Right ventricle myocardium inferior (tissue), 1 donor: ENCODE measurements at places on chromosomes 7 and 10.

DNA sequence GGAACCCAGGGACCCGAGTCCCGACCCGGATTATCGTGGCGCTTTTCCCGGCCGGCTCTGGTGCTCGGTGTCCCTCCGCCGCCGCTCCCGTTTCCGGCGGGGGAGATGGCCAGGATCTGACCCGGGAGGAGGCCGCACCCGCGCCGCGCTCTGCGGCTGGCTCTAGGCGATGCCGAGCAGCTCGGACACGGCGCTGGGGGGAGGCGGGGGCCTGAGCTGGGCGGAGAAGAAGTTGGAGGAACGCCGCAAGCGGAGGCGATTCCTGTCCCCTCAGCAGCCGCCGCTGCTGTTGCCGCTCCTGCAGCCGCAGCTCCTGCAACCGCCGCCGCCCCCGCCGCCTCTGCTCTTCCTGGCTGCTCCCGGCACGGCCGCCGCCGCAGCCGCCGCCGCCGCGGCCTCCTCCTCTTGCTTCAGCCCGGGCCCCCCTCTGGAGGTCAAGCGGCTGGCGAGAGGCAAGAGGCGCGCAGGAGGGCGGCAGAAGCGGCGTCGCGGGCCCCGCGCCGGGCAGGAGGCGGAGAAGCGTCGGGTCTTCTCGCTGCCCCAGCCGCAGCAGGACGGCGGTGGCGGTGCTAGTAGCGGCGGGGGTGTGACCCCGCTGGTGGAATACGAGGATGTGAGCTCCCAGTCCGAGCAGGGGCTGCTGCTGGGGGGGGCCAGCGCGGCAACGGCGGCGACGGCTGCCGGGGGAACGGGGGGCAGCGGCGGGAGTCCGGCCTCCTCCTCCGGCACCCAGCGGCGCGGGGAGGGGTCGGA, 593 bp downstream of the CDK13 start:
- peak; percentile 80 for DNase-seq

DNA sequence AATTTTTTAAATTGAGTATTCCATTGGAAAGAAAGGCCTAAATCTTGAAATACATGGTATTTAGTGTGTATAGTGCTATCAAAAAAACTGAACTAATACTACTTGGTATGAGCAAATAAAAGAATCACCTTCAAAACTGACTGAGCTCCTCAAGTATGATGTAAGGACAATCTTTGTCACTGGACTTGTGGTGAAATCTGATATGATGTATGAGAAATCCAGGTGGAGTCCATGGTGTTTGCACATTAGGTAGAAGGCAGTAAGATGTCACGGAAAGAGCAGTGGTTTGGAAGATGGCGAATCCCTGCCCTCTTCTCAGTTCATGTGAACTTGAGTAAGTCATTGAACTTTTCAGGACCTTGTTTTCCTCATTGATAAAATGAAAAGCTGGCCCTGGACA, 62.1 kb upstream of the COL1A2 start:
- DNase-seq, result no peak

DNA sequence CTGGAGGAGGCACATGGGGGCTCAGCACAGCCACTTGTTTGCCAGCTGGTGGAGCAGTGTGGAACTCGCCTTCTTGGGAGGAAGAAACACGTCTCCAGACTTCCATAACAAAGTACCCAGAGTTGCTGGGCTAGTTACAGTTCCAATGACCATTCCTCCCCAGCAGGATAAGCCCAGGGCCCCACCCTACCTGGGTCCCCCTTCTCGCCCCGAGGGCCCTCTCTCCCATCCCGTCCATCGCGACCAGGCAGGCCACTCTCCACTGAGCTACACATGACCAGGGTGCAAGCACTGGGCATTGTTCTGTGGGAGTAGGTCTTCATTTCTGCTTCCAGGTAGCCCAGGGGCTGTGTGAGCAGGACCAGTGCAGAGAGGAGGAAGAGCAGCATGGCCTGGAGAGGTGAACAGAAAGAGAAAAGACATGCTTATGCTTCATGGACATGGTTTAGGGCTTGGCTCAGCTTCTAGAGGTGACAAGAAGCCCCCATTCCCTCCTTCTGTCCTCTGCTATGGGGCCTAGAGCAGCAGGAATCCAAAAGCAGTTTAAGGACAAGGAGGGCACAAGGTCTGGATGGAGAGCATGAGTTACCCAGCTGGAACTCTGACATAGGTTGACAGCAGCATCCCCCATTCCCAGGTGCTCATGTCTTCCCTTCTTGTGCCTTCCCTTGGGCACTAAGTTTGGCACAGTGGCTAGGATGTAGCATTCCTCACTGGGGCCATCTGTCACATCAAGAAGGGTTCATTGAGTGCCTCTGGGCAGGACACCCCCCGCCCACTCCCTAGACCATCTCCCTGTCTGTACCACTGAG, 2.4 kb downstream of the SFTPD start:
- DNase-seq, result no peak

GRCh38 chr7:42790196-42790595, 121.7 kb downstream of the C7orf25 start:
- DNase-seq, result no peak

- no peak for DNase-seq
Measured at GRCh38 chr10:48448796-48449195, 142.3 kb downstream of the MAPK8 start.

DNA sequence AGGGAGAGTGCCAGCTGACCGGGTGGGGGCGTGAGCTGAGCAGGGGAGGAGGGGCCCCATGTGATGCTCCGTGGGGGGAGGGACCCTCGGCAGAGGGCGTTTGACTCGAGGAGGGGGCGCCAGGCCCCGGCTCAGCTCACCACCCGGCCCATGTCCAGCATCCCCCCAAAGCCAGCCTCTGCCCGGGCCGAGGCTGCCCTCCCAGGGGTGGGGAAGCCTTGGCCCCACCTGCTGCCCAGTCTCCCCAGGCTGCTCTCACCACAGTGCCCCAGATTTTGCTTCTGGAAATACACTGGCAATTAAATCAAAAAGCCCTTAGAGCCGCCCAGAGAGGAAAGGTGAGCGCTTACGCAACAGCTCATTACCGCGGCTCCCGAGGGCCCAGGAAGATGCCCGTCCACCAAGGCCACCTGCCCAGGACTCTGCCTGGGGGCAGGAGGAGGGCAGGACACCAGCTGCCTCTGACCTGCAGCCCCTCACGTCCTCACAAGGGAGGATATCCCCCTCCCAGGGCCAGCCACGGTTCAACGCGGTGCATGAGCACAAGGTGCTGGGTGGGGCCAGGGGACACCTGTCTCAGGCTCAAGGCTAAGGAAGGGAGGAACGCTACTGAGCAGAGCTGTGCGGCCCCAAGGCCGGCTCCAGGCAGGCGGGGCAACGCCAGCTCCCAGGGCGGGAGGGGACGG, 70.0 kb upstream of the INPP5A start:
- DNase-seq, result no peak

DNA sequence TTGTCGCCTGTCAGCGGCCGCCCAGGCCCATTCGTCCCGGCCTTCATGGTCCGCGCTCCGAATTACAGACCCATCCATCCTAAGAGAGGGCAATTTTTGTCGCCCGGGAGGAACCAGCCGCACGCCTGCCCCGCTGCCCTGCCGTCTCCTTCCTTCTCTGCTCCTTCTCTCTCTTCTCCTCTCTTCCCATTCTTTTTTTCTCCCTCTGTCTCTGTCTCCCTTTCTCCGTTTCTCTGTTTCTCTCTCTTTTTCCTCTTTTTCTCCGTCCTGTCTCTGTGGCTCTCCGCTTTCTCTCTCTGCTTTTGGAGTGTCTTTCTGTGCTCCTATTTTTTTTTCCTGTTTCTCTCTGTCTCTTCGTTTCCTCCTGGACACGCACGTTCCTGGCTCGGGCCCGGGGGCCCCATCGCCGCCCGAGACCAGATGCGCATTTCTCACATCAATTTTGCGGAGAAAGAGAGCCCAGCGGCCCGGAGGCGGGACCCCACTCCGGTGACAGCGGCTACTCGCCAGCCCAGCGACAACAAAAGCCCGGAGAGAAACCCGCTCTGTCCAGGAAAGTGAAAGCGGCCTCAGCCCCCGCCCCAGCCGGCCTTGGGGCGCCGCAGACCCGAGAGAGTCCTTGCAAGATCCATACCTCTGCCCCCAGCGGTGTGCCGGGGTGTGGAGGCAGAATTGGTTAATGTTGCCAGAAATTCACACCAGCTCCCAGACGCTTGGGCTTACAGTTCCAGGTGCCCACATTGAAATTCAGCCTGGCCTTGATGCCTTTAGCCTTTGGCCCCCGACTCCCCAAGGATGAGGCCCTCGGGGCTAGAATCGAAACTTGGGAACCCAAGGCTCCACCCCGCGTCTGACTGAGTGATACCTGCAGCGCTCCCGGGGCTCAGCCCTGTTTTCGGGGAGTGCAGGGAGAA, 4.1 kb downstream of the LBX1 start:
- no peak for DNase-seq

DNA sequence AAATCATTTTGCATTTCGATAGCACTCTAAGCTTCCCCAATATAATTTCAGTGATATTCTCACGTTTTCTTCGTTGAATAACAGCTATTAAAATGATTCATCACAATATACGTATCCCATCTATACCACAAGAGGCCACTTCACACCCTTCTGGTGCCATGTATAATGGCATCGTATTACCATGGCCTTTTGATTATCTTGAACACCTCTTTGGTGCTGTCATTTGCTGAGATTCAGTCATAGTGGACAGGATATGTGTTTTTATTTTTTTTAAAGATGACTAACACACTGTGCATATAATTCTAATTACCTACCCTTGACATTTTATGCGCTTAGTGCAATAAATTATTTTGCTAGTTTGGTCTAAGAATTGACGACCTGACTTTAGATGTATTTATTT, 6.7 kb upstream of the INSYN2A start:
- no peak for DNase-seq

GRCh38 chr7:96400001-96400400, 78.1 kb upstream of the SLC25A13 start:
- no peak for DNase-seq

DNA sequence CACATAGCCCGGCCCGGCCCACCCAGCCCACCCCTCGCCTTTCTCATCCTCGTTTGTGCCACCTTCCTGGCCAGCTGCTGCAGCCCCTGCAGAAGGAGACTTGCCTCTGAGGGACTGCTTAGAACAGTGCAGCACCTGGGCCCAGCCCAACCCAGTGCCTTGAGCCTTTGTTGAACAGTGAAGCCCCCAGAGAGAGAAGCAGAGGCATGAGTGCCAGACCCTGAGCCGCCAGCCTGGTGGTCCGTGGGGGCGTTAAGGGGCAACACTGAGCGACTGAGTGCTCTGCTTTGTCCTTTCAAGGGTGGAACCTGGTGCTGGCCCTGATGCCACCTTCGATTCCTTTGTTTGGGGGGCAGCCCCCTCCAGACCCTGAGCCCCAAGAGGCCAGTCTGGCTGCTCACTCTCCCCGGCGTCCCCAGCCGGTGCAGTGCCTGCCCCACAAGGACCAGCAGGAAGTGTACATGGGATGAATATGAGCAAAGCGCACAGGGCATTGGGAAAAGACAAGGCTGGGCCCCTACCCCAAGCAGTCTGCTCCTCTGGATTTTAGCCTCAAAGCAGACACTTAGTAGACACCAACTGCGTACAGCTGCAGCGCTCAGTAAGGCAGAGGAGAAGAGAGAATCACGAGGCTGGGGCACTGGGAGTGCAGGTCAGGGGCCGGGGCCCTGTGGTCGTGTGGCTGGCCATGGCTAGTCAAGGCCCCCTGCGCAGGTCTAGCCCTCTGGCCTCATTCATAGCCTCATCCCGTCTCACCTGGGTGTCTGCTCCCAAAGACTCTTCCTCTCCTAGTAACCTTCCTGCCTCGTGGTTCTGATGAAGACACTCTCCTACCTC, 95.9 kb downstream of the RGS10 start:
- DNase-seq, result no peak

GRCh38 chr7:122885583-122886356, 490 bp downstream of the CADPS2 start:
- DNase-seq, result peak; percentile 37

DNA sequence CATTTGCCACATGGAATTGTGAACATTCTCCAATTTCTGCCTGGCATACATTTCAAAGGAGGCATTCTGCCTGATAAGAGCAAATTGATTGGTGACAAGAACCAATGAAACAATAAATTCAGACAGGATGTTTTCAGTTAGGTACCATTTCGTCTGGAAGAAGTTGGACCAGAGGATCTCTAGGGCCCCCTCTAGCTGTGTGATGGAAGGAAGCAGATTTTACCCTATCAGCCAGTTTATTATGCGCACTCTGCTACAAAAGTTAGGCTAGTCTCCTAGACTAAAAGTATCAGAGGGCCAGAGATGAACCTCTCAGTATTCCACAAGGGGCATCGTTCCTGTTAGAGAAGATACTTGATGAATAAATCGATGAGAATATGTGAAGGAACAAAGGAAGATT, 118.0 kb downstream of the BUB3 start:
- no peak for DNase-seq

DNA sequence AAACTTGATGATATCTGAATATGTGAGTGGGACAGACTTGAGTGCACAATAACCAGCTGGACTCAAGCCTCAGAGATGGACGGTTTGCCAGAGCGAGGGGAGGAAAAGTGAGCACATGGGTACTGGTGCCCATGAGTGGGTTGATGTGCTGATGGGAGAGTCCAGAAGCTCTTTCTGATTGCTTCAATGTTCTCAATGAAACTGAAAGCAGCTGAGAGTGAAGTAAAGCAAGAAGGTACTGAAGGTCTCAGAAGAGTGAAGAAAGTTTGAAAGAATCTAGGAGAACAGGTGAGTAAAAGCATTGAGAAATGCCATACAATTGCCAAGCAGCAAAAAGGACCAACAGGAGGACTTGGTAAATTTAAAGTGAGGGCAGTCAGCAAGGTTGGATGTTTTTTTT, 28.6 kb downstream of the CTTNBP2 start:
- no peak for DNase-seq

DNA sequence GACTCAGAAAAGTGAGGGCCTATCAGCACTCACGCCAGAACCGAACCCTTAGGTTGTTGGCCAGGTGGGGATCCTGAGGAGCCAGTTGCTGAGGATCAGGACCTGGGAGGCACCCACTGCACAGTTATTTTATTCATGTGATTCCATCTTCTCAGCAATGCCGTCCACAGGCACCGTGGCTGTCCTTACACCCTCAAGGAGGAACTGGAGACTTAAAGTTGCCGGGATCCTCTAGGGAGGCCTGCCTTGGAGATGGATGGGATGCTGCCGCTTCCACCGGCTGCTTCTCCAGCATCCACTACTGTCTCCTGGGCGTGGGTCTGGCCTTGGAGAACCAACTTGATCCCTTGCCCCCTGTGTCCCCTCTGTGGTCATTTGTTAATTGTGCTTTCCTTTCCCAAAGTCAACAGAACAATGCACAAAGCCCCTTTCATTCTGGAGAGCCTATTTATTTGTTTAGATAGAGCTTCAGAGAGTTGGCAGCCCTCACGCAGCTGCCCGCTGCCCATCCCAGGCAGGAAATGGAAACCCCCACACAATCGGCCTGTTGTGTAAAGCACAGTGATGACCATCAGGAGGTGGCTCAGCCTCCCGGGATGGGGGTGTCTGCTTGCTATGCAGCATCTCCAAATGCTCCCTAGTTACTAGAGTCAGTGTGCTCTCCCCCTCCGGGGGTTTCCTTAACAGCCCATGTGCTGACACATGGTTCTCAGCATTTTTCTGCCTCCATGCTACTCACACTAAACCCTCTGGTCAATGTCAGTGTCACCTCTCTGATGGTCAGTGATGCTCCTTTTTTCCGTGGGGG, 52.9 kb upstream of the IGFBP3 start:
- DNase-seq, result no peak
